ENCODE measurements at places on chromosomes 12 and 14.
A peak's percentile ranks its signal among the peaks of the same experiment; 100 is the strongest.

DNA sequence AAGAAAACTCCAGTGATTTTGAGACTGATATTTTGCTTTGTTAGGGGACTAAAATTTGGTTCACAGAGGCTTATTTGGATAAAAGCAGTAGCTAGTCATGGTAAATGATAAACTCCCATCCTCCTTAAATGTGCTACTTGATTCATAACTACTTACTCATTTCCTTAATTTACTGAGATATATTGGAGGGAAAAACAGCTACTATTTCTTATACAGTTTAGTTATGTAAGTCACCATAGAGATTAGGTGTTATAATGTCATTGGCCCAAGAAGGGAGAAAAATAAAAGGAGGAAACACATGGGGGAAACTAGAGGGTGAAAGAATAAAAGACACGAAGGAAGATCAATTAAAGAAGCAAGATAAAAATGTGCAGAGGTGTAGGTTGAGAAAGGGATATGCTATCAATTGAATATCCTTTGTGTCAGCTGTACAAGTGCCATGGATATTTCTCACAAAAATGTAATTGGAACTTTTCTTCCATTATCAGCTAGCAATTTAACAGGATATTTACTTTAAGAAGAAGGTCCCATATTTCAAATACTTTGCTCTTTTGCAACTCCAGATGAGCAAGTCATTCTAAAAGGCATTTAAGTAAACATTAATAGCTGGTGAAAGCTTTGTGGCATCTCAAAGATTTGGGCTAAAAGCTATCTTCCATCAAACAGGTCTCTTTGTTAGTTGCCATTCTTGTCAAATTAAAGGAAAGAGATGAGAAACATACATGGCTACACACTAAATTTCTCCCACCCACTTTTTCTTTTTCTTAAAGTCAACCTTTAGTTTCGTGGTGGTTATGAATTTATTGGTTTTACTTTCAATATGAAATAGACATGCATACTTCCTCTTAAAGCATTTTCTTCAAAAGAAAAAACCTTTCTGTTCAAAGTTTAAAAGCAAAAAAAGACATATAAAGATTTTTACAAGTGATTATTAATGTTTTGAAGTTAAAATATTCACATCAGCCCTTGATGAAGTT lies 439.5 kb downstream of the CCER1 start:
- no peak for DNase-seq

DNA sequence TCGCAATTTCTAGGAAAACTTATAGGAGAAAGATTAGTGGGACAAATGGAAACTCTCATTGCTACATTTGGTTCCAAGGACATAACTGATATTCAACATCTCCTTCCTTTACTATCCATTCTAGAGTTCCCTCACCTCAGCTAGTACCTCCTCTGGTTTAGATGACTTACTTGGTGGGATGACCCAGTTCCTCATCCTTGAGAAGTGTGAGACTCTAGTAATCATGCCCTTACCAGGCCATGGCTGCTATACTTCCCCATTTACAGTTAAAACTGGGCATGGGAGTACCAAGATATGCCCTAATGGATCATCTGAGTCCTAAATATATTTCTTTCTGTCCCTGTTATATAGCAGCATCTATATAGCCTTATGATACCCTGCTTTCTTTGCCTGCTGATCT lies 58.1 kb downstream of the IFT81 start:
- no peak for DNase-seq

DNA sequence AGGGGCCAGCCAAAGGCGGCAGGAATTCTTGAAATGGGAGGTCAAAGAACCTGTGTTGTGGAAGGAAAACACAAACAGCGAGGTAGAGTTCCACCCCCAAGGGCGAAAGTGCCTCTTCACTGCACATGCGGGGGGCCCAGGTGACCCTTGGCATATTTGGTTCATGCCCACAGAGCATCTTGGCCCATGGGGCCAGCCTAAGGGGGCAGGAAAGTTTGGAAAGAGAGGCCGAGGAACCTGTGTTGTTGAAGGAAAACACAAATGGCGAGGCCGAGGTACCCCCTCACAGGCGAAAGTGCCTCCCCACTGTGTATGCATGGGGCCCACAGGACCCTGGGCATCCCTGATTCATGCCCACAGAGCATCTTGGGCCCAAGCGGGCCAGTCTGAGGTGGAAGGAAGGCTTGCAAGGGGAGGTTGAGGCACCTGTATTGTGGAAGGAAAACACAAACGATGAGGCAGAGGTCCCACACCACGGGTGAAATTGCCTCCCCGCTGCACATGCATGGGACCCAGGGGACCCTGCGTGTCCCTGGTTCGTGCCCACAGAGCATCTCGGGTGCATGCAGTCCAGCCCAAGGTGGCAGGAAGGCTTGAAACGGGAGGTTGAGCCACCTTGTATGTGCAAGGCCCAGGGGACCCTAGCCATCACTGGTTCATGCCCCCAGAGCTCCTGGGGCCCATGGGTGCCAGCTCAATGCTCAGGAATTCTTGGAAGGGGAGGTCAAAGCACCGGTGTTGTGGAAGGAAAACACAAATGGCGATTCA lies 384.1 kb downstream of the ALG10 start:
- DNase-seq, result no peak

DNA sequence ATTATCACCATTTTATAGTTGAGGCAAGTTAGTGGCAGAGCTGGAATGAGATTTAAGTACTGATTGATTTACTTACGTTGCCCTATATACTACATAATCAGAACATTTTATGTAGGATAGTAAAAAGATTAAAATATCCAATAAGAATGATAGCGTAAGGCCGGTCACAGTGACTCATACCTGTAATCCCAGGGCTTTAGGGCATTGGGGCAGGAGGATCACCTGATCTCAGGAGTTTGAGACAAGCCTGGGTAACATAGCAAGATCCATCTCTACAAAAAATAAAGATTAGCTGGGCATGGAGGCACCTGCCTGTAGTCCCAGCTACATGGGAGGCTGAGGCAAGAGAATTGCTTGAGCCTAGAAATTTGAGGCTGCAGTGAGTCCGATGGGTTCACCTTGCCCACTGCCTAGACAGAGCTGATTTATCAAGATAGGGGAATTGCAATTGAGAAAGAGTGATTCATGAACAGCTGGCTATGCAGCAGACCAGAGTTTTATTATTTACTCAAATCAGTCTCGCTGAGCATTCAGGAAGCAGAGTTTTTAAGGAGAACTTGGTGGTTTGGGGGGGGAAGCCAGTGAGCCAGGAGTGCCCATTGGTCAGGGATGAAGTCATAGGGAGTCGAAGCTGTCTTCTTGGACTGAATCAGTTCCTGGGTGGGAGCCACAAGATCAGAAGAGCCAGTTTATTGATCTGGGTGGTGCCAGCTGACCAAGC lies 24.7 kb upstream of the SGPP1 start:
- no peak for DNase-seq

GRCh38 chr12:123744836-123745235 lies 17.3 kb upstream of the DNAH10 start:
- DNase-seq, result no peak

DNA sequence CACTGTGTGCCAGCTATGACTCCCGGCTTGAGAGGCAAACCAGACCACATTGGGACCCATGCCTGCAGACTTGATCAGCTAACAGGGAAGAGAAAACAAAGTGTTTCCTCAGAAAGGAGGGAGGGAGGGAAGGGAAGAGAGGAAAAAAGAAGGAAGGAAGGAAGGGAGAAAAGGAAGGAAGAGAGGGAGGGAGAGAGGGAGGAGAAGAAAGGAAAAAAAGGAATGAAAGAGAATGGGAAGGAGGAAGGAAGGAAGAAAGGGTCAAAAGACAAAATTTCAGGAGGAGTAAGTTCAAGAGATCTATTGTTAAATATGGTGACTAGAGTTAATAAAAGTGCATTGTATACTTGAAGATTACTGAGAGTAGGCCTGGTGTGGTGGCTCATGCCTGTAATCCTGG lies 18.9 kb downstream of the FIGNL2 start:
- DNase-seq, result no peak

GRCh38 chr12:12456637-12457036 lies 99.8 kb downstream of the BORCS5 start:
- DNase-seq, result no peak

DNA sequence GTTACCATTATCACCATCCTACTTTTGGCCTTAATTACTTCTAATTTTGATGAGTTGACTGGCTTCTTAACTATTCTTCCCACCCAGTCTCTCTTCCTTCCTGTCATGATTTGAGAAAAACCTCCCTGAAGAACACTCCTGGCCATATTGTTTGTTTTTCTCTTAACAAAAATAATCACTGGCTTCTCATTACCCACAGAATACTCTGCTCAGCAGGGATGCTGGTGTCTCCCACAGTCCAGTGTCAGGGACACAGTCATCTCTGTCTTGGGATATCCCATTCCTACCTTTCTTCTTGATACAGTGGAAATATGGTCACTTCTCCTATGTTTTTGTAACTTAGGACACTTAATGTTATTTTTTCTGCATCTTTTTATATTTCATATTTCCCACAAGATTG lies 103.7 kb downstream of the SRGAP1 start:
- DNase-seq, result no peak

GRCh38 chr14:67900231-67900630 lies 80.7 kb downstream of the RAD51B start:
- no peak for DNase-seq

DNA sequence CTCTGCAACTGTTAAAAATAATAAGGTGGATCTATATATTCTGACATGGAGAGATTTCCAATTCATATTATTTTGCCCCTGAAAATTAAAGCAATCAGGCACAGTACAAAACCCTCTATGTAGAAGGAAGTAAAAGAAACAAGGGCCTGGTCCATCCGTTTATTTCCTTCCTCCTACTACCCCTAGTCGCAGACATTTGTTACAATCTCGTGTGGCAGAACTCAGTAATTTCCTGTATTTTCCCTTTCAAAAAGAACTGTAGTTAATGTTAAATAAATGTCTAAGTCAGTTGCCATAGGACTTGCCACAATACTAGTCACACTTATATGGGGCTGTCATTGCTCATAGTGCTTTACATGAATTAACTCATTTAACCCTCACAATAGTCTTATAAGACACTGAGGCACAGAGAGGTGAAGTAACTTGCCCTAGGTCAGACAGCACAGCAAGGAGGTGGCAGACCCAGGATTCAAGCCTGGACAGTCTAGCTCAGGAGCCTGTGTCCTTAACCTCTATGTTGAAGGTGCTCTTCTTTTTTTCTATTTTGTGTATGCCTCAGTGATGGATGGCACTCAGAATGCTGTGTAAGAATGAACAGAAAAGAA lies 24.2 kb downstream of the NINJ2 start:
- DNase-seq, result no peak

DNA sequence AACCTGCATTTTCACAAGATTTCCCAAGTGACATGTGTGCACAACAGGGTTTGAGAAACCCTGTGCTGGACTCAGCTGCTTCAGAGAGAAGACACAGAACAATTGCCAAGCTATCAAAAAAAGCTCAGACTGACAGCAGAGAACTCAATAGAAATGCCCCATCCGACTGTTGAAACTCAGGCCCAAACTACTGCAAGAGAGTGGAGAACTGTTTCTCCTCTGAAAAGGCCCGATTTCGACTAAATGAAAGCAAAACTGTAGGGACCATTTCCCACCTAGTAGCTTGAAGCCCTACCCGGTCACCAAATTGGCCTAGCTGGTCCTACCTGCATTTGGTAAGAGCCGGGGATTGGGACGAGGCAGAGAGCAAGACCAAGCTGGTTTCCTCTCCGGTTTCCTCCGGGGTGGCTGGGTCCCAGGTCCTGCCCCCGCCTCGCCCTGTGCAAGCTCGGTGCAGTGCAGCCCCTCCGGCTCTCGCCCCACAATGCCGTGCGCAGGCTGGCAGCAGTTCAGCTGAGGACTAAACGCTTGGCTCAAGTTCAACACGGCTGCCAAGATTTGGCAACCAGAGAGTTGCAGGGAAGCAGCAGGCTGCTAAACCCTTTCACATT lies 1180.6 kb downstream of the VRK1 start:
- peak; percentile 62 for DNase-seq

- DNase-seq, result no peak
These were observed 88.4 kb downstream of the CAND1 start for GRCh38 chr12:67357376-67358125.

DNA sequence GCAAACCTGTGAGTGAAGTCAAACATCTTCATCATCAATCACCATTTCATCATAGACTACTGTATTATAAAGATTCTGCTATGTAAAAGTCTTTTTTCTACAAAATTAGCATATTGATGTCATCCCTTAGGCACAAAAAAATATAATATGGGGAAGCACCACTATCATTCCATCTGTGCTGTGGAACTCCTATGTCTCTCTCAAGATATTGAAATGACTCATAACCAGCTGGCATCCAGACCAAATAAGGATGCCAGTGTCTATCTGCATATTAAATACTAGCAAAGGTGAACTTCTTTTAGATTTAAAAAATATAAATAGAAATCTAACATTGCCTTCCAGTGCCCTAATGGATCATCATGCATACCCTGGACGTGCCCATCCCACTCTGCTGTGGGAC lies 17.9 kb upstream of the DCAF5 start:
- DNase-seq, result no peak

DNA sequence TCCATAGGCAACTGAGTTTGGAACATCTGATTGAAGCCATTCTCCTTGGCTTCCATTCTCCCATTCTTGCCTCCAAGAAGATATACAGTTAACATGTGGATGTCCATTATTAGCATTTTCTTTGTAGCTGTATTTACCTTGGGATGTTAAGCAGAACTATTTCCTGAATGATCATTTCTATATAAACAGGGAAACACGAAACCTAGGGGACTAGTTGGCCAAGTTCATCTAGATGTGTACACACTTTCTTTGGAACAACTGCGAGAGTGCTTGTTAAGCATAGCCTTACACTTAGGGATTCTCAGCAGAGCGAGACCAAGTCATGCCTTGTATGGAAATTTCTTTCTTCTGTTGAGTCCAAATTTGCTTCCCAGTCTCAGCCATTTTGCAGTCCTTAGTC lies 42.1 kb downstream of the DRAM1 start:
- DNase-seq, result no peak

GRCh38 chr12:94726236-94726835 lies 76.0 kb upstream of the TMCC3 start:
- no peak for DNase-seq

DNA sequence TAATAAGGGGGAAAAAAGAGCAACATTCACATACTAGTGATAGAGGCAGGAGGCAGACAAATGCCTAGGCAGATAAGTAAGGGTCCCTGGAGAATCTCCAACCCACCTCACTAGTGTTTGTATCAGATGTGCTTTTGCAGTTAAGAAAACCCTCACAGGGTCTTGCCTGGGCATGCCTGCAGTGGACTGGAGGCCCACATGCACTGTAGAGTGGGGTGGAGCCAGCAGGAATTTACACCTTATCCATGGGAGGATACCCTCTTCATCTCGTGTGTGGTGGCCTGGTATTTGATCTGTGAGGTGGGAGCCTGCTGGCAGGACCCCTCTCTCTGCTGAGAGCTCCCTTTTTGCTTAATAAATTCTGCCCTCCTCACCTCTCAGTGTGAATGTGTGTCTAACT lies 238.0 kb upstream of the SLC16A7 start:
- DNase-seq, result no peak

- no peak for DNase-seq
These were observed 61.8 kb downstream of the GALNT16 start for GRCh38 chr14:69321601-69322330.

- no peak for DNase-seq
These were observed 15.2 kb downstream of the CALM1 start for GRCh38 chr14:90412058-90412457.

GRCh38 chr14:46490238-46490685 lies 161.3 kb downstream of the RPL10L start:
- no peak for DNase-seq

- DNase-seq, result no peak
These were observed 118.3 kb downstream of the SLC38A6 start for GRCh38 chr14:61099216-61099835.

- no peak for DNase-seq
These were observed 17.6 kb upstream of the SLC16A7 start for GRCh38 chr12:59578254-59578653.

- no peak for DNase-seq
These were observed 158.0 kb upstream of the RTL1 start for GRCh38 chr14:101061411-101062064.

GRCh38 chr12:94099632-94100031 lies 48.7 kb upstream of the PLXNC1 start:
- DNase-seq, result no peak

Data from stimulated activated CD4-positive, alpha-beta T cell treated with anti-CD3 and anti-CD28 coated beads, TNF-alpha, amount 100 ng/mL, for 48 hours (primary cell).